Fibroblast of skin of right biceps (primary cell): ENCODE measurements at places on chromosomes 2 and 18.
A peak's percentile ranks its signal among the peaks of the same experiment; 100 is the strongest.

DNA sequence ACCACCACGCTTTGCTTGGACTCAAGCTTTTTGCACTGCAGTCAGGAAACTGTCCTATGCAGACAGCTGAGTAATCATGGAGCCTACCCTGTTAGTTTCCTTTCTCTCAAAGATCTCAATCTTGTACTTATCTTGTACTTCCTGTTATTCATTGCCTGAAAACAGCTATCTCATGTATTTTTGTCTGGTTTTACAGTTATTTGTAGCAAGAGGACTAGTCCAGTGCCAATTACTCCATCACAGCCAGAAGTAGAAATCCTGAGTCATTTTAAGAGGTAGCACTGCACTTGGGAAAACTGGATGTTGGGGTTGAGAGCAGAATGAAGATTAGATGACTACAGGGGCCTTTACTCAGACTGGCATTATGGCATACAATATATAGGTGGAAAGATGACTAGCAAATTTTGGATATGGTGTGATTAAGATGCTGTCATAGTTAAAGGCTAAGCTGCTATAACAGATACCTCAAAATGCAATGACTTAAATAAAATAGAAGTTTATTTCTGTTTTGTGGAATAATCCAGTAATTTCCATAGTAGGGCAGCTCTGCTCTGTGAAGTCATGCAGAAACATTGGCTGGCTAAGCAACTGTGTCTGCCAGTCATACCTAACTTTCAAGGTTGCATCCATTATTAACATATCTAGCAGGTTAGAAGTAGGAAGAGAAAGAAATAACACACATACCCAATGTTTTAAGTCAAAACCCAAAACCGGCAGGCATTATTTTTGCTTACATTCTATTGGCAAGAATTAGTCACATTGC lies 21.1 kb upstream of the CHMP3 start:
- peak; percentile 9 for DNase-seq

DNA sequence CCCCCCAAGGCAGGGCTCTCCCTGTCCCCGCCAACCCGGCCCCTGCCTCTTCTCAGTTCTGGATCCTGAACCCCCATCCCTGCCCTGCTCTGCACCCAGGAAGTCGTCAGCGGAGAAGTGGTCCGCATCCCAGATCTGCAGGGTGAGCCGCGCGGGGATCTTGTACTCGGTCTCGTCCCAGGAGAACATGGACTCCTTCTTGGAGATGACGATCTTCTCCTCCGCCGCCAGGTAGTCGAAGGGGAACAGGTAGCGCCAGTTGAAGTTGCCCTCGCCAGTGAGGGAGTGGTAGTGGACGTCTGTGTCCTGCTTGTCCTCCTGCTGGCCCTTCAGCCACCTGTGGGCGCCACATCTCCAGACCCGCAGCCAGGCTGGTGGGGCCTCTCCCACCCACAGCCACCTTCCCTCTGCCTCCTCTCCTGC lies 16.3 kb downstream of the OTOF start:
- no peak for DNase-seq

DNA sequence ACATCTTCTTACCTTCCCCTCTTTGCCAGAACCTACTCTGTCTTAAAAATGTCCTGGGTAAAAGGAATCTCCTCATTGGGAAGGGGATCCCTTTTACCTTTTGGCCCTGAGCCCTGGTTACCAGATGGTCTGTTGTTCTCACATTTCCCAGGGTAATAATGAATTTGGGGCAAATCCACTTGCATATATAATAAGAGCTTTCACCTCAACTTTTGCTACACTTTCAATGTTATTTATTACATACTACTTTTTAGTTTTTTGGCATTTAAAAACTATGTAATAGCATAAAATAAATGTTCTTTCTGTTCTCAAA lies 15.0 kb downstream of the CERS6 start:
- no peak for DNase-seq

DNA sequence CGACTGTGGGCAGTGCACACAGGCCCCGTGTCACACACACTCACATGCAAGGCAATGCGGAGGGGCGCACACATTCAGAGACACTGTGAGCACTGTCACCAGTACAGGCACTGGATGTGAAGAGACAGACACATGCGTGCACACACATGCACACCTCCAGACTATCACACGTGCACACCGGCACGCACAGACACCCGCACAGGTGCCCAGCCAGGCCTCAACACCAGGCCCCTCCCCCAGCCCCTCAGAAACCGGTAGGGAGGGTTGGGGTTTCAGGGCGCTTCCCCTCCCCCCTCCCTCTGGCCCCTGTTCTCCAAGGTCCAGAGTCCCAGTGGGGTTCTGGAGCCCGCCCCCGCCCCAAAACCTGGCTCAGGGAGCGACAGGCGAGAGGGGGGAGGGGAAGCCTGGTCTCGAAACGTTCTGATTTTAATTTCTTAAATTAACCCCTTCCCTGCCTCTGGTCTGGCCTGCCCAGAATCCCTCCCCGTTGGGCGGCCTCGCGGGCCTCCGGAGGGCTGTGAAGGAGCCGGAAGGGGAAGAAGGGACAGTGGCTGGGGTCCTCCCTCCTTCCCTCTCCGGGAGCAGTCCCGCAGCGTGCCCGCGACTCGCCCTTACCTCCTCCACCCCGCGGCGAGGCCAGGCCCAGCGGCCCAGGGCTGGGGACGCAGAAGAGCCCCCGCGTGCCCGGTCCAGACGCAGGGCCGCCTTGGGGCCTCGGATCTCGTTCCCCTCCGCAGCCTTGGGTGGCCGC lies 558 bp downstream of the FBXO41 start:
- DNase-seq, result no peak

DNA sequence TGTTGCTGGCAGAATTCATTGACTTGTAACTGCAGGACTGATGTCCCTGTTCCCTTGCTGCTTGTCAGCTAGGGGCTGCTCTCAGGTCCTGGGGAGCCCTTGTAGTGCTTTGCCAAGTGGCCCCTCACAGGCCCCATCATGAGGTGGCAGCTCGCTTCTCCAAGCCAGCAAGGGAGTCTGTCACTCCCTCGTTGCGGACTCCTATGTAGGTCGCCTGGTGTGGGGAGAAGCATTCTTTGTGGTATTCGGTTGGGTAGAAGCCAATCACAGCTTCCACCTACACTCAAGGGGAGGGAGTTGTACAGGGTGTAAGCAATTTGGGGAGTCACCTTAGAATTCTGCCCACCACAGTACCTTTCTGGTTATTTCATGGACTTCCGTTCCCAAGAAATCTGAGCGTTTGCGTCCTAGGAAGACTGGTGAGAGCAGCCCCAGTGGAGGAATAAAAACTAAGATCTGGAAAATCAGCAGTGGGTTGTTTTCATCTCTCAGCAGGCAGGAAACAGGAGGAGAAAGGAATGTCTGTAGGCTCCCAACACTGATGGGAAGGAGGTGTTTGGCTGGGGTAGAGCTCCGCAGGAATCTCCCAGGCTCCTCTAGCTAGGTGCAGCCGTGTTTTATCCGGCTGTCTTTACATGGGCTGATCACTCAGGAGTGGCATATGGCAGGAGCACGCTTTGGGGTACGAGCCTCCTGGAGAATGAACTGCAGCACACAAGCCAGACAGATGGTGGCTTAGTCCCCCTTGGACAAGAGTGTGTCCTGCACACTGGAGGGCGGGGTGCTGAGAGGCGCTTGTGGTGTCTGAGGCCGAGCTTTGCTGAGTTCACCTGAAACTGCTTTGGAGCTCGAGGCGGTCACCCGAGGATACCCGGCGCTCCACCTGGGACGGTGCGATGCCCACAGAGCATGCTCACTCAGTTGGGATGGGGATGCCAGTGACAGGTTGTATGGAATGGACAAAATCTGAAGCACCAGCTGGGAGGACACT lies 58.3 kb downstream of the LDLRAD4 start:
- DNase-seq, result no peak

DNA sequence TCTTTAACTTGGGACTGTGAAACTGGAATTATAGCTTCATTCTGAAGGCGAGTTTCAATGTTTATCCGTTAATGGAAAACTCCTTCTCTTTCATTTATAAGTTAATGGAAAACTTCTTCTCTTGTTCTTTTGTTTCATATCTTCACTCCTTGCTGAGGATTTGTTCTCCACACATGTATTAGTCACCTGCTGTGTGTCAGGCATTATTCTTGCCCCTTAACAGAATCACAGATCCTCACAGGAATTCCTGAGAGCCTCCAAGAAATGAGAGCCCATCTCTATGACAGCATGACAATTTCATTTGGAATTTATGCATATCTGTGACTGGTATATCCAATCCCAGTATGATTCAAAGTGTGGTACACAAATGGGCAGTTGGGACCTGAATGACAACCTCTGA lies 545.8 kb downstream of the BCL11A start:
- peak; percentile 3 for DNase-seq

DNA sequence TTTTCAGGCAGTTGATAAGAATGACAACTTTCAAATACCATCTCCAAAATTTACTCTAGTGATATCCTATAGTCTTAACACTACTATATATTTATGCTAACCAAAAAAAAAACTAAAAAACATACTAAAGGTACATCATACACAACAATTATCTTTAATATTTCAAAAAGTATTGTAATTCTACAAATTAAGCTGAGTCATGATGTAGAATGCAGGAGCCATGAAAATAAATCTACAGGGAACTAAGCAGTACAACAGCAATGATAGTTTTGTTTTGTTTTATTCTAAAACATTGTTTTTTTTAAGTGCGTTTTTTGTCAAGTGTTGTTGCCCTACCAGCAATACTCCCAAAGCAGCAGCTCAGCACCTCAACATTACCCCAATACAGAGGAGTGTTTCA lies 314.3 kb downstream of the FSIP2 start:
- DNase-seq, result no peak

GRCh38 chr2:233079473-233079877 lies 19.3 kb downstream of the INPP5D start:
- no peak for DNase-seq

GRCh38 chr2:169107645-169108044 lies 38.3 kb downstream of the DHRS9 start:
- DNase-seq, result no peak

DNA sequence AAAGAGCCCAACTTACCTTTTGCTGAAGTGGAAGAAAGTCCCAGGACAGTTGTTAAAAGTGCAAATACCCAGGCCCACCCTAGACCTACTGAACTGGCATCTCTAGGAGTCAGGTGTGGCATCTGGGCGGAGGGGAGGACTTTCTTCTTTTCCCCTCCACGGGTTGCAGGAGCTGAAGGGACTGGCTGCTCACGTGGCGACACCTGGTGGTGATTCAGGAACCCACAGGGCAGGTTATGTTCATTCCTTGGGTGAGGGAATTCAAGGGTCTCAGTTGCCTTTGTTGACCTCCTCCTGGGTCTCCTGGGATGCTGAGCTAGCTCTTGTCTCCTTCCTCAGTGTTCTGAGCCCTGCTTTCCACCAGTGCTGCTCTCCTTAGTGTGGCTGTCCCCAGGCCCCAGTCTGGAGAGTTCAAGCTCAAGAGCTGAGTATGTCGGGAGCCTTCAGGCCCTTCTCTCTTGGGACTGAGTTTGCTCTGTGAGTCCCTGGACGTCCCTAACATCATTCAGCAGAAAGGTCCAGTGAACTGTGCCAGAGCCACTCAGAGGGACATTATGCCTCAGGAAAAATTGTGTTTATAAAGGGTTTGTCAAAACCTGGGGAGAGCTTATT lies 56.9 kb downstream of the DYSF start:
- DNase-seq, result peak; percentile 41
